ENCODE measurements at places on chromosomes 6 and 20.

GRCh38 chr20:52049001-52049731 lies 142.4 kb downstream of the ZFP64 start:
- DNase-seq: no peak

- no peak for DNase-seq
Measured at GRCh38 chr6:33684428-33684896, 27.0 kb downstream of the UQCC2 start.

DNA sequence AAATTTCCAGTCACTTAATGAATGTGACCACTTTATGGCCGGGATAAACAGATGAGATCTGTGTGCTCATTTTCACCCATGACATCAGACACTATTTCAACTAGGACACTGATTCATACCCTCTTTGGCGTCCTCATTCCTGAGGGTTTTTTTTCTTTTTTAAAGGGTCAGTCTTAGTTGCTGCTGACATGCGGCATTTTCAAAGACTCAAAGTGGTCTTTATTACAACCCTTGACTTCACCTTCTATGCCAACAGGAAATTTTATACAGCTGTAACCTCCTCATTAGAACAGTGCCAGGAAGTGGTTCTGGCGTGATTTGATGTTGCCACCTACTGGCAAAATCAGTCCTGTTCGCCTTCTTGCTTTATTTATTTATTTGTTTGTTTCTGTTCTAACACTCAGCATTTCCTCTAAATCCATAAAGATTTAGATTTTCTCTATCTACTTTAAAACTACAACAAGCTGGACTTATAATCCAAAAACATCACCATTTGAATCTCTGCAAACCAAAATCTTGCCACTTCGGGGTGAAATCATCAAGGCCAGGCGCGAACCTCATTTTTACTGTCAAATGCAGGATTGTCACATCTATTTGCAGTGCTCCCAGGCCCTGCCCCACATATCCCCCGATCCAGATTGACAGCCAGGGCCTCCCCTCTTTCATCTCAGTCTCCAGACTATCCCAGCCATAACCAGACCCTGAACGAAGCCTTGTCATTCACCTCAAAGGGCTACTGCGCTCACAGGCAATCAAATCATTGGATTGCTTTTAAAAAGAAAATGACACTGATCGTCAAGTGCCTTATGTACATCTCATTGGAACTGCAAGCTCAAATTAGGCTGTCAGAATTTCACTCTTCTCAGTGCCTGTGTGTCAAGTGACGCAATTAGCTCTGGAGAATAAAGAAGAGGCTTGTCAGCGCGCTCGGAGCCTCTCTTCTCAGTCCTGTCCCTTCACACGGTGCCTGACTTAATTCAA lies 77.5 kb downstream of the C6orf118 start:
- DNase-seq: no peak

GRCh38 chr6:137224799-137225198 lies 5.6 kb upstream of the IFNGR1 start:
- DNase-seq: no peak

DNA sequence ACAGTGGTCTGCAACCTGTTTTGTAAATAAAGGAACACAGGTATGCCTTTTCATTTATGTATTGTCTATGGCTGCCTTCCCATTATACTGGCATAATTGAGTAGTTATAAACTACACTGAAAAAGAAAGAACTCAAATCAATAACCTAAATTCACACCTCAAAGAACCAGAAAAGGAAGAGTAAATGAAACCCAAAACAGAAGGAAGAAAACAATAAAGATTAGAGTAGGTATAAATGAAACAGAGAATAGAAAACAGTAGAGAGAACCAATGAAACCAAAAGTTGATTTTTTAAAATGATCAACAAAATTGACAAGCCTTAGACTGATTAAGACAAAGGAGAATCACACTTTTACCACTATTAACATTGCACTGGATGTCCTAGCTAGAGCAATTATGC lies 34.7 kb downstream of the FAM184A start:
- no peak for DNase-seq

GRCh38 chr6:75381877-75382633 lies 97.5 kb upstream of the TMEM30A start:
- DNase-seq: no peak

GRCh38 chr20:1108437-1108920 lies 9.9 kb upstream of the PSMF1 start:
- DNase-seq: no peak

- no peak for DNase-seq
Measured at GRCh38 chr6:1479095-1479494, 89.7 kb downstream of the FOXF2 start.

- no peak for DNase-seq
Measured at GRCh38 chr6:24252280-24252679, 105.6 kb downstream of the DCDC2 start.

- no peak for DNase-seq
Measured at GRCh38 chr6:138522611-138523010, 23.3 kb upstream of the NHSL1 start.

DNA sequence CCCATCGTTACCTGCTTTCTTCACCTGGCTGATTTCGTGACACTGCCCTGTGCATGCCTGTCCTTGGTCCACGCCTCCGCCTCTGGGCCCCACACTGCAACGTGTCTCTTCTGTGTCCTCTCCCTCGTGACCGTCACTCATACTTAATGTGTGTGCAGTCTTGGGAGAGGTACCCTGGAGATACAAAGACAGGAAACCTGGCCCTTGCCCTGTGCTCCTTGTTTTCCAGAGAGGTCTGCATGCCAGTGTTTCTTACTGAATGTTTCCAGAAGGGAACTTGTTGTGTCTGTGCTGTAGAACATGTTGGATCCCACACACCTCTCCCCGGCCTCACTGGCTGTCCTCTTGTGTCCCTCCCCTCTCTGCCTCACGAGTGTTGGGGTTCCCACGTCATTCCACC lies 45.8 kb downstream of the SNX9 start:
- DNase-seq: no peak

- DNase-seq: no peak
Measured at GRCh38 chr6:113860181-113860955, 3.2 kb downstream of the MARCKS start.

DNA sequence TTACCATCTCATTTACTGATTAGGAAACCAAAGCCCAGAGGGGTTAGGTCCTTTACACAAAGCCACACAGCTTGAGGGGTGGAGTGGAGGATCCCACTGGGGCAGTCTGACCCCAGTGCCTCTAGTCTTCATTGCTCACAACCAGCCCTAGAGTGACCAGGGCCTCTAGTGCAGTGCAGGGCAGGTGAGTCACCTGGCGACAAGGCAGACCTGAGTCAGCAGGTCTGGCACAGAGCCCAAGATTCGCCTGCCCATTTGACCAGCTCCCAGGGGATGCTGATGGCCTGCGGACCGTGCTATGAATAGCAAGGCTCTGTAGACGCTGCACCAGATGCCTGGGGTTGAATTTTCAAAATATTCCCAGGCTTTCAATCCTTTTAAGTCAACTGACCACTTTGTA lies 29.9 kb downstream of the CDH26 start:
- no peak for DNase-seq

DNA sequence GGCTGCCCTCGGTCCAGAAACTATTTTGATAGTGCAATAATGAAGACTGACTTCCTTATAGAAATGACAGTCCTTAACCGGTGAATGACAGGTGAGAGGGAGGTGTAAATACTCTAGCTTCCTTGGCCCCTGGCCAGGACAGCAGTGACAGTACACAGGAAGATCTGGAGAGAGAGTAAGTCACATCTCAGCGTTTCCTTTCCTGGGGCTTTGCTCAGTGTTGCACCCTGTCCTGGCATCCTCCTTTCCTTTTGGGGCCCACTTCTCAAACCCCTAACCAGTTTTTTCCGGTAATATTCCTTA lies 336.9 kb downstream of the CD83 start:
- no peak for DNase-seq

DNA sequence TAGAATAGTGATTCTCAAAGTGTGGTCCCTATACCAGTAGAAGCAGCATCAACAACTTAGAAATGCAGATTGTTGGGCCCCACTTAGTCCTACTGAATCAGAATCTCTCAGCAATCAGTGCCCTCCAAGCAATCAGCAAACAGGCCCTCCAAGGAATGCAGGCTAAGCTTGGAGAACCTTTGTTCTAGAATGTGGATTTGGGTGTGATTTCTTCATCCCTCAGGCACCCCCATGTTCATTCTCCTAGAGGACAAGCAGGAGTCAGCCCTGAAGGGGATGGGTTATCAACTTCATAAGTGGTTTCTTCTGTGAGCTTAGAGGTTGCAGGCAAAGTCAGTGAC lies 40.5 kb upstream of the TAF8 start:
- no peak for DNase-seq

GRCh38 chr6:93567164-93567563 lies 147.8 kb upstream of the EPHA7 start:
- DNase-seq: no peak

- no peak for DNase-seq
Measured at GRCh38 chr20:5829241-5829809, 79.1 kb downstream of the SHLD1 start.

- no peak for DNase-seq
Measured at GRCh38 chr6:127332383-127332961, 10.9 kb downstream of the ECHDC1 start.

DNA sequence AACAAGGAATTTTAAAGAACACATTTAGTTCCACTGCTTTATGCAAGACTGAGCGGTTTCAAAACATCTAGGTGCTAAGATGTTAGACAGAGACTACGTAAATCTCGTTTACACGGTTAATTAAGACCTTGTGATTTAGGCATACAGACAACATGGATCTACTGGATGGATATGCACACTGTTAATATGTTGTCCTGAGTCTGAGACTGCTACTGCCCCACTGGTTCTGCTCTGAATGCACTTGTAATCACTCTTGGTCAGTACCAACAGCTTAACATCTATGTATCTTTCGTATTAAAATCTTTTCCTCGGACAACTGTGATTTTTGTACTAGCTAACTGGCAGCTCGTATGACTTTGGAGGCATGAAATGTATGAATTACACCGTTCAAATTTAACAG lies 3.1 kb downstream of the MAN1A1 start:
- DNase-seq: no peak

DNA sequence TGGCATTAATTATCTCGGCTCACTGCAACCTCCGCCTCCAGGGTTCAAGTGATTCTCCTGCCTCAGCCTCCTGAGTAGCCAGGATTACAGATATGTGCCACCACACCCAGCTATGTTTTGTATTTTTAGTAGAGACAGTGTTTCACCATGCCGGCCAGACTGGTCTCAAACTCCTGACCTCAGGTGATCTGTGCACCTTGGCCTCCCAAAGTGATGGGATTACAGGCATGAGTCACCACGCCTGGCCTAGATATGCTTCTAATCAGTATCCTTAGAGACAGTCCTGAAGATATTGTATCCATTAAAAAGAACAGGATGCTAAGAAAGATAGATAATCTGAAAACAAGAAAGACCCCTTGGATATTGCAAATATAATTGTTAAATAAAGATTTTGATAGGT lies 3.1 kb upstream of the IPCEF1 start:
- no peak for DNase-seq

- DNase-seq: peak; percentile 60
Measured at GRCh38 chr6:138240476-138241245, 22.4 kb upstream of the PBOV1 start.

- no peak for DNase-seq
Measured at GRCh38 chr6:143538374-143538773, 26.9 kb upstream of the FUCA2 start.

GRCh38 chr6:135346747-135347146 lies 150.8 kb downstream of the AHI1 start:
- no peak for DNase-seq

GRCh38 chr6:151004383-151005024 lies 139.0 kb downstream of the MTHFD1L start:
- DNase-seq: peak; percentile 85

- DNase-seq: no peak
Measured at GRCh38 chr20:39036011-39036410, 73.9 kb downstream of the DHX35 start.

GRCh38 chr20:33993576-33994221 lies at the start of gene RALY:
TSS of gene RALY (plus strand) at chr20:33993911. CDS start at chr20:34072075, 78,164 bp downstream.
- DNase-seq: no peak

- DNase-seq: no peak
Measured at GRCh38 chr6:5051394-5051793, 33.7 kb upstream of the PPP1R3G start.

DNA sequence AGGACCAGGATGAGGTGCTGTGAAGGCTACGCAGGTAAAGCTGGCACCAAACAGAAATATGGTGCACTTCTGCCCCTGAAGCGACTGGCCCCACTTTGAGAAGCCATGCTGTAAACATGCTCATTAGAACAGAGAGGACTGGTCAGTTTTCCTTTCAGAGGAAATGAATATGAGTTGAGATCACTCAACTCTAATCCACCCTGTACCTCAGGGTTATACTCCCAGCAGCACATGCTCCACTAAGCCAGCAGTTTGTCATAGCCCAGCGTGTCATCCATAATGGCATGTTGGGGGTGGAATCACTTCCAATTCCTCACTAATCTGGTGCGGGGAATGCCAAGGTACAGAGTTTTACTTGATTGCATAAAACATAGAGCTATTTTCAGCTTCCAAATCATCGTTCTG lies 98.1 kb downstream of the HIVEP2 start:
- peak; percentile 97 for DNase-seq

DNA sequence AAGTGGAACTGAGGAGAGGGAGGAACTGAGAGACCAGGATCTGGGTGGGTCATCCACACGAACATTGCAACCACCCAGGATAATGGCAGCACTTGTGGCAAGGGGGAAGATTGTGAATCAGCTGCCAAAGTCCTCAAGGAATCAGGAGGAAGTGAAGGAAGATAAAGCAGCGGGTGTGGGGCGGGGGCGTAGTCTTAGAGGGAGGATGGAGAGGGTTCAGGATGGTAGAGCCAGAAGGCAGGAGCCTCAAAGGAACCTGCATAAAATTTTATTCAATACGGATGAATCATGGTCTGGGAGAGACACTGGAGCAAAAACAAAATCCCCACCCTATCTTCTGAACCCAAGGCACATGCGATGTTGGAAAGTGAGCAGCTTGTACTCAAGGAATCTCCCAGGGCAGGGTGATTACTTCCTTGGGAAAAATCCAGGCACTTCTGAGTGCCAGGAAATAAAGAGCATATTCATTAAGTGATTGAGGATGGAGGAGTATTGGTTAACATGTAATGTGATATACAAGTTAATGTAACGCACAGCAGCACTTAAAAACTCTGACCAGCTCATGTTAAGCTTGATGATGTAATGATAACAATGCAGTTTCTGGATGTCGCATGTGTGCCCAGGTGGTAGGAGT lies 82.0 kb upstream of the B3GAT2 start:
- no peak for DNase-seq

DNA sequence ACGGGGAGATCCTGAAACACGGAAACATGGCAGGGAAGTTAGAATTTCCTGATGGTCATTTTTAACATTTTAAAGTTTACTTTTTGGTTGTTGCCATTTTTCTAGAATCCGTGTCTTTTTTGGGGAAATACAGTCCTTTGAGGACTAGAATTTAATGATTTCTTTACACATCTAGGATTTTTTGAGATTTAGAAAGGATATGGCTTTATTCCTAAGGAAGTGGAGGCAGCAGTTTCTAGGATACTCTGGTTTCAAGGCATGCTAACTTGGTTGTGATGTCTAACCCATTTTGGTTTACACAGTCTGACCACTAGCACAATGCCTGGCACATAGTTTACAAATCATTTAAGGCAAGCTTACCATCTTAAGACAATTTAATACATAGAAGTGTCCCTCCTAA lies 1.1 kb upstream of the ZBTB2 start:
- DNase-seq: no peak
